NCI-H1092 (cell line): ENCODE measurements at places on chromosomes 12 and 14.

DNA sequence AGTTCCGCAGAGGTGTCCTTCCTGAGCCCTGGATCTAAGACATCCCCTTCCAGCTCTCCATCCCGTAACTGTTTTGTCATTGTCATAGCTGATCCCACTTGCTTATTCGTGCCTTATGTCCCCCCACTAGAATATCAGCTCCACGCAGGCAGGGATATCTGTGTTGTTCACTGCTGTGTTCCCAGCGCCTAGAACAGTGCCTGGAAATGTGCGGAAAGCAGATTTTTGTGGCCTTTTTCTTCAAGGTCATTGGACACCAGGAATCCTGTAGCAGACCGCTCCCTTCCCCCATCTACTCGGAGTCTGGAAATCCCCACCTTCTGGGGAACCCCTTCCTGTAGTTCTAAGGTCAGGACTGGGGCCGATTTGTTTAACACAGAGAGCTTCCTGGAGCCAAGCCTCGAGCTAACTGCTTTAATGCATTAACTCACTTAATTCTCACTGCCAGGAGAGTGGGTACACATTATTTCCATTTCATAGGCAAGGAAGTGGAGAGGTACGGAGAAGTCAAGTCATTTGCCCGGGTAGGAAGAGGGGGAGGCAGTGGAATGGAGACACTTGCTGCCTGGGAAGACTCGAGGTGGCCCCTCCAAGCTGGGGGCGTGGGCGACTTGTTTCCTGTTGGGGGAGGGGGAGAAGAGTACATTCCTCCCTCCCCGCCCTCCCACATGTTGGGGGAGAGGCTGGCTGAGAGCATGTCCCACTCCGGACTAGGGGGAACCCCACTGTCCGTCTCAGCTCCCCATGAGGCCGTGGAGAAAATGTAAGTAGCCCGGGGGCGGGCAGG, 1.2 kb upstream of the SH2B3 start:
- DNase-seq = no peak

DNA sequence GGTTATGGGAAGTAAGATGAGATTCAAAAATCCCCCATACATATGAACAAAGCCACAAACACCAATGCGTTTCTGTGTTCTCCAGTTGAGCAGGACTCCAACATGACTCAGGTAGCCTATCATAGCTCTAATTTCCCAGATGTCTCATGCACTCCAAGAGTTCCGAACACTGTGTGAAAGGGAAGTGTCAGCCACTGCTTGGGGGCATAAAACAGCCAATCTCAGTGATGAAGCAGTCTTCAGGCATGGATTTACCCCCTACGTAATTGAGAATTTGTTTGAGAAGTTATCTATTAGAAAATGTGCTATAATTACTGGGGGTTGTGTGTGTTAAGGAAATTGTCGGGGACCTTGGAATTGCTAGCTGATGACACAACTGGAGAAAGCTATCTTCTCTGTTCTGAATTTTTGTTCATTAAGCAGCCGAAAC, 153.9 kb upstream of the AVPR1A start:
- DNase-seq = no peak

GRCh38 chr14:23941230-23941629, 12.3 kb upstream of the DHRS4 start:
- DNase-seq = no peak

DNA sequence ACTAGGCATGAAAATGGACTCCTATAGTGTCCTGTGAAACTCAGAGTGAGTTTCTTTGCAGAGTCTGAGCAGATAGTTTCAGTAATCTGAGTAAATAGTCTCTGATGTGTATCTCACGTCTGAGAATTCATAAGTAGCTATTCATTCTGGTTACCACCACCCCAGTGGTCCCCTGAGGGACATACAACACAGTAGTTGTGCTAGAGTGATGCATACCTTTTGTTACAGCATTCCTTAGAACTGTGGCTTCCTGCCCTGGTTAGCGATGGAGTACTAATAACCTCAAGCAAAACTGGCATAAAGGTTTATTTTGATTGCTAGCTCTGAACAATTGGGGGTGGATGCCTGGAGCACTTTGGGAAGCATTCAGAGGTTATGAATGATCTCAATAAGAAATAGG, 114.7 kb downstream of the DAAM1 start:
- no peak for DNase-seq

DNA sequence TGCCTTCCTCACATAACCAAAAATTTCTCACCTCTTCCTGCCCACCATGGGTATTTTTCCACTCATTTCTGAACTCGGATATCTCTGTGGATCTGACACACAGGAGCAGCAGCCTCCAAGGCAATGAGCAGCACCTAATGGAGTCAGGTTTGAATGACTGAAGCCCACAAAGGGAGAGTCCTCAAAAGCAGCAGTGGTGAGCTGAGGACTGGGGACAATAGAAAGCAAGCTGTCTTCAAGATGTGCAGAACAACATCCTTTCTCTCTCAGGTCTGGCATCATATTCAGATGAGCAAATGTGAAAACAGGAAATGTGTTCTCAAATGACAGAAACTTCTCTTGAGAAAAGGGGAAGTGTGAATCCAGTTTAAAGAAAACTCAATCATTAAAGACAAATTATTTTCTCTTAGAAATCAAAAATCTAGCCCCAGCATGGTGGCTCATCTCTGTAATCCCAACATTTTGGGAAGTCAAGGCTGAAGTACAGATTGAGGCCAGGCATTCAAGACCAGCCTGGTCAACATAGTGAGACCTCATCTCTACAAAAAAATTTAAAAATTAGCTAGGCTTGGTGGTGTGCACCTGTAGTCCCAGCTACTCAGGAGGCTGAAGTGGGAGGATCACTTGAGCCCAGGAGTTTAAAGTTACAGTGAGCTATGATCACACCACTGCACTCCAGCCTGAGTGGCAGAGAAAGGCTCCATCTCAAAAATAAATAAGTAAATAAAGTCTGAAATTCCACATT, 54.2 kb downstream of the C12orf42 start:
- DNase-seq = no peak
